ENCODE measurements at places on chromosomes 4 and X.

DNA sequence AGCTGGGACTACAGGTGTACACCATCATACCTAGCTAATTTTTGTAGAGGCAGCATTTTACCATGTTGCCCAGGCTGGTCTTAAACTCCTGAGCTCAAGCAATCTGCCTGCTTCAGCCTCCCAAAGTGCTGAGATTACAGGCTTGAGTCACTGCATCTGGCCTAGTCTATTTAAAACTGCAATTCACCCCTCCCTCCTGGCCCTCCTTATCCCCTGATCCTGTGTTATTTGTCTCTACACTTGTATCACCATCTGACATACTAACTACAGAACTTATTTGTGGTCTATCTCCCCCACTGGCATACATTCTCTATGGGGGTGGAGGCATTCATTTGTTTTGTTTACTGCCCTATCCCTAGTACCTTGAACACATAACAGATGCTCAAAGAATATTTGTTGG lies 23.7 kb downstream of the CC2D2A start:
- DNase-seq, result no peak

DNA sequence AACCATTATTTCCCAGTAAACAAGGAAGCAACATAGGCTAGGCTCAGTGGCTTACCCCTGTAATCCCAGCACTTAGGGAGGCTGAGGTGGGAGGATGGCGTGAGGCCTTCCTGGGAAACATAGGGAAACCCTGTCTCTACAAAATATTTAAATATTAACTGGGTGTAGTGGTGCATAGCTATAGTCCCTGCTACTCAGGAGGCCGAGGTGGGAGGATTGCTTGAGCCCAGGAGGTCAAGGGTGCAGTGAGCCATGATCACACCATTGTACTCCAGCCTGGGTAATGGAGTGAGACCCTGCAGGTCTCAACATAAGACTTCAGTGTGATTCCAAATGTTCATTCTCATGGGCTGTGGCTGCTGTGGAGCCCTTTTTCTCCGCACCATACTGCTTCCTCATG lies 34.9 kb downstream of the FHDC1 start:
- DNase-seq, result no peak

GRCh38 chr4:107219681-107220080 lies 183.6 kb upstream of the DKK2 start:
- no peak for DNase-seq

DNA sequence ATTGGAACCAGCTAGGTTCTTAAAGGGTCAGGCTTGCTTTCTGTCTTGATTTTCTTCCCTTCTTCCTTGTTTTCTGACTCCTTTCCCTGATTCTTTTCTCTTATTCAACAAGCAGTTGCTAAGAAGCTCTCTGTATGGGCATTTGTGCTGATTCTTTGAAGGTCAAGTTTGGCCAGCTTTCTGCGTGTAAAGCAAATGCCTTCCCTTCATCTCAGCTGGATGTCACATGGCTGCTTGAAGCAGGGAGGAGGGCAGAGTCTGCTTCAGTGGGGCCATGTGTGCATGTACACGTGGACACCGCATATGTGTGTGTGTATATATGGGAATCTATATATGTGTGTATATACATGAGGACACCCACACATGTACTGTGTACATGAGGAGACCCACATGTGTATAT lies 139.9 kb upstream of the ATP6AP2 start:
- no peak for DNase-seq

DNA sequence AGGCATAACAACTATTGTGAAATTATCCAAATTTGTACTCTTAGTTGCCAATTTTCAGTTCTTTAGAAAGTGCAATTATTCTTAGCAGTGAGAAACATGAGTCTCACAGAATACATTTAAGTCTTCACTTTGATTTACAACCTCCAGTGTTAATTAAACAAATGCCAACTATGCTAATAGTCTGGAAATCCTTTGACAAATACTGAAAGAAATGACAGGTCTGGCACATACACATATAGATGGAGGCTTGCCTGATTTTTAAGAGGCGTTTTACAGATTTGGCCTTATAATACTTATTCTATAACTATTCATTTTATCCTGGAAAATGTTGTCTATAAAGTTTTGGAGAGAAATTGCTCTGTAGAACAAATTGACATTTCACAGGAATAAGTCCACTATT lies 320.1 kb downstream of the TRIML1 start:
- DNase-seq, result no peak

DNA sequence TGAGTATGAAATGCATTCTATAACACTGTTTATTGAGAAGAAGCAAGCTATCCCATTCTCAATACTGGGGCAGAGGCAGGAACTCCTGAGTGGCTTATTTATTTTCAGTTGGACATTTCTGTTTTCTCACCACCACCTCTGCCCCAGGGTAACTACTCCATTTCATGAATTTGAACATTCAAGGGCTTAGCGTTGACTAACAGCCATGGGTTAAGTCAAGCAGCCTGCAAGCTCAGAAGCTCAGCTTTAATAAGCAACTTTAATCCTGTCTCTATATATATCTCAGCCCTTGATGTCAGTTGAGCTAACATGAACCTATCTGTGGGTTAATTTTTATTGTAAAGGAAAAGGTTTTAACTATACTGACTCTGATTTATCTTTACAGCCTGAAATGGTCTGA lies 93.8 kb downstream of the MBNL3 start:
- DNase-seq, result no peak

DNA sequence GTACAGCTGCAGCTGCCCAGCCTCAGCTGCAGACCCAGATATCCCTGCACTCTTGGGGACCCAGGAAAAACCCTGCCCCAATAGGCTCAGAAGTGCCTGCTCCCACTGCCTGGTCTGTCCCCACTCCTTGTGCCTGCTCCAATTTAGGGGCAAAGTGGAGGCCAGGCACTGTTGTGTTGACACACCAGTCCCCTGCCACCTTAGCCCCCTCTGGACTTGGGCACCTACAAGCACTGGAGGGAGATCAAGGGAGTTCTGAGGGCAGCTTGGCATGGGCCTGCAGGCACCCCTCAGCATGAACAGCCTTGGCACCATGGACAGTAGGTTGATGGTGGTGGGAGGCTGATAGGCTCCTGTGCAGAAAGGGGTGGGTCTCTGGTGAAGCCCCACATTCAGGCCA lies 2020.8 kb upstream of the ADGRL3 start:
- no peak for DNase-seq

DNA sequence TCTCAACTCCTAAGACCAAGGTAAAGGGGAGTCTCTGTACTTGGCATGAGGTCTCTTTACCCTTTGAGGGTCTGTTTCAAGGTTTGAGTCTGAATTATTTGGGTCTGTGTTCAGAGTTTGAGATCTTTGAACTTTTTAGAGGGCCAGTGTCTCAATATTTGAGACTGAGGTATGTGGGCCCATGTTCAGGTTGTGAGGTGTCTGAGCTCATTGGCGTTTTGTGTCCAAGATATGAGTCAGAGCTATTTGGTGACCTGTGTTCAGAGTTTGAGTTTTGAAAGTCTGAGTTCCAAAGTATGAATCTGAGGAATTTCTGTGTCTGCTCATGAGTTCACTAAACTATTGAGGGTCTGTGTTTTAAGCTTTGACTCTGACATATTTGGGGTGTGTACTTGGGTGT lies 36.7 kb upstream of the PAGE4 start:
- DNase-seq, result no peak

- DNase-seq, result no peak
Measured at GRCh38 chrX:153879741-153880439, 6.1 kb downstream of the L1CAM start.

DNA sequence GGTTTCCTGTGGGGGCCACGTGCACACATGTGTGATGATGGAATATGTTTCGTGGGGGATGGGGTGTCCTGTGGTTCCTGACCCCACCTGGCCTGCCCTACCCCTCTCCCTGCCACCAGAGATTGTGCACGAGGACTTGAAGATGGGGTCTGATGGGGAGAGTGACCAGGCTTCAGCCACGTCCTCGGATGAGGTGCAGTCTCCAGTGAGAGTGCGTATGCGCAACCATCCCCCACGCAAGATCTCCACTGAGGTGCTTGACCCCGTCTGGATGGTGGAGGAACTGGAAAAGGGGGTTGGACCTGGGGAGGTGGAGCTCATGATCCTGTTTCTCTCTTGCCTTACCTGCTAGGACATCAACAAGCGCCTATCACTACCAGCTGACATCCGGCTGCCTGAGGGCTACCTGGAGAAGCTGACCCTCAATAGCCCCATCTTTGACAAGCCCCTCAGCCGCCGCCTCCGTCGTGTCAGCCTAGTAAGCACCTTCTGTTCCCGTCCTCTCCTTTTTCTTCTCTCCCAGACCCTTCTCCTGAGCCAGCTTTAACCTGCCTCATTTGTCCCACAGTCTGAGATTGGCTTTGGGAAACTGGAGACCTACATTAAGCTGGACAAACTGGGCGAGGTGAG lies 5.9 kb downstream of the CDK16 start:
- no peak for DNase-seq

DNA sequence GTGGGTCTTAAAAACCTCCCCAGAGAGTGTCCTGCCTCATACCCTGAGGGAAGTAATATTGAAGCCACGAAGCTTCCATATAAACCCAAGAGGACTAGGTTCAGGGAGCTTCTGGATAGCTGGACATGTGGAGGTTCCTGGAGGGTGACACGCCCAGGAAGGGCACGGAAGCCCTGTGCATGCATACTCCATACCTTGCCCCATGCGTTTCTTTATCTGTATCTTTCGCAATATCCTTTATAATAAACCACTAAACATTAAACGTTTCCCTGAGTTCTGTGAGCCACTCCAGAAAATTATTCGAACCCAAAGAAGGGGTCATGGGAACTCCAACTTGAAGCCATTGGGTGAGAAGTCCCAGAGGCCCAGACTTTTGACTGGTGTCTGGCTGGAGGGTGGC lies 45.7 kb upstream of the HPF1 start:
- DNase-seq, result no peak

- no peak for DNase-seq
Measured at GRCh38 chrX:56744996-56745395, 16.0 kb downstream of the NBDY start.

DNA sequence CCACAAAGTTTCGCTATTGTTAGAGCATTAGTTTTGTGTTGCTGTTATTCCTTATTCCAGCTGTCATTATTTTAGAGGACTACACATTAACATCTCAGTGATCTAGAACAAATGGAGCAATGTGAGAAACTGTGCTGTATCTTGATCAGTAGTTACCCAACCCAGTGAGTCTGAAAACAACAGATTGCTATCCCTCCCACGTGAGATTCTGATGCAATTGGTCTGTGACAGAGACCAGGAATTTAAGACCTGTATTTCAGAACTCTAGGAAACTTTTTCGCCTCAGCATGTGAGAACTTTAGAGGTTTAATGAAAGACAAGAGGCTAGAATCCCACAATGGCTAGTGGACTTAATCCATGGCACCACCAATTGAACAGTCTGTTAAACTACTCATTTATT lies 35.7 kb upstream of the CDS1 start:
- no peak for DNase-seq

GRCh38 chrX:12007881-12008280 lies 130.4 kb upstream of the FRMPD4 start:
- DNase-seq, result no peak
